ENCODE measurements at places on chromosomes 7 and 10.
A peak's percentile ranks its signal among the peaks of the same experiment; 100 is the strongest.

DNA sequence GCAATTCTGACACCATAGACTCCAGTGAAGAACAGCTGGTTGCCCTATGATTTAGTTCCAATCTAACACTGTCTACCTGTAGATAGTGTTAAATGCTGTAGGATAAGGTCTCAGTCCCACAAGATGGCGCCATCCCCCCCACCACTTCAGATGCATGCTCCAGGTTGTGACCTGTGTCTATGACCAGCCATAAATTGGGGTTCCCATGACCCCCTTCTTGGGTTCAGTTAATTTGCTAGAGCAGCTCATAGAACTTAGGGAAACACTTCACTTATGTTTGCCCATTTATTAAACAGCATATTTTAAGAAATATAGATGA, 13.1 kb downstream of the CCSER2 start:
- DNase-seq = no peak

DNA sequence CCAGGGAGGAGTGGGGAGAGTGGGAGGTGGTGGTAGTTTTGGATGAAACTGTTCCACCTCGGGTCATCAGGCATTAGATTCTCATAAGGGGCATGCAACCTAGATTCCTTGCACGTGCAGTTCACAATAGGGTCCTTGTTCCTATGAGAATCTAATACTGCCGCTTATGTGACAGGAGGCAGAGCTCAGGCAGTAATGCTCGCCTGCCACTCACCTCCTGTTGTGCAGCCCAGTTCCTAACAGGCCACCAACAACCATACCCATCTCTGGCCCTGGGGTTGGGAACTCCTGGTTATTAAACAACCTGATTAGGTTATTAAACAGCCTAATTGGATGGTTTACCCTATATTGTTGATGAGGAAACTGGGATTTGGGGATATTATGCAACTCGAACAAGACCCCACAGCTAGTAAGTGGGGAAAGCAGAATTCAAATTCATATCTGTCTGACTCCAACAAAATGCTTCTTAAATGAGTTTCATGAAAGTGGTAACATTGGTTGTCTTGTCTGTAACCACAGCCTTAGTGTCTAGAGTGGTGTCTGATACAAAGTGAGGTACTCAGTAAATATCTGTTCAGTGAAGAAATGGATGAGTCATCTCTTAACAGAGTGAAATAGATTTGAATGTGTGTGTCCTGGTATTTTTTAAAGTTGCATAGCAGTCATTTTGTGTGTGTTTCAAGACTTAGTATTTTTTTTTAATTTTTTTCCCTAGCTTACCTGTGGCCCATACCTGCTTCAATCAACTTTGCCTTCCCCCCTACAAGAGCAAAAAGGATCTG, 101.6 kb downstream of the HECTD2 start:
- no peak for DNase-seq

GRCh38 chr7:15016766-15017165, 114.2 kb upstream of the DGKB start:
- DNase-seq = no peak

- no peak for DNase-seq
Observed at GRCh38 chr10:1297566-1298301, 241.5 kb downstream of the WDR37 start.

GRCh38 chr7:31602041-31602625, 84.9 kb upstream of the PPP1R17 start:
- DNase-seq = peak; percentile 19

DNA sequence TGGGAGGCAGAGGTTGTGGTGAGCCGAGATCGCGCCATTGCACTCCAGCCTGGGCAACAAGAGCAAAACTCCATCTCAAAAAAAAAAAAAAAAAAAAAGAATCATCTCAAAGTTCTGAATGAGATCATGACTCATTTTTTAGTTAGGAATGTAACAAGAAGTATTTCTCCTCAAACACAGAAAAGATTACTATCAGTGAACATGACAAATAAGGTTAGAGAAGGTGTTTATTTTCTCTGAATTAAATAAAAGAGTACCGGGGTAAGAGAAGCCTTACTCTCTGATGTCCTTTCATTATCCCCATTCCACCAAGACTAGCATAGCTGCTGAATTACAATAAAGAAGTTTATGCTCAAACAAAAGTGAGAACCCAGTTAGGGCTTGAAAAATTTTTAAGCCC, 50.1 kb downstream of the IPMK start:
- no peak for DNase-seq

GRCh38 chr7:101681170-101682007, 52.3 kb upstream of the MYL10 start:
- no peak for DNase-seq

GRCh38 chr10:34816501-34817002, 1.5 kb upstream of the PARD3 start:
- no peak for DNase-seq

Data from NCI-H2081 (cell line).